ENCODE measurements at places on chromosomes 16 and 17.

DNA sequence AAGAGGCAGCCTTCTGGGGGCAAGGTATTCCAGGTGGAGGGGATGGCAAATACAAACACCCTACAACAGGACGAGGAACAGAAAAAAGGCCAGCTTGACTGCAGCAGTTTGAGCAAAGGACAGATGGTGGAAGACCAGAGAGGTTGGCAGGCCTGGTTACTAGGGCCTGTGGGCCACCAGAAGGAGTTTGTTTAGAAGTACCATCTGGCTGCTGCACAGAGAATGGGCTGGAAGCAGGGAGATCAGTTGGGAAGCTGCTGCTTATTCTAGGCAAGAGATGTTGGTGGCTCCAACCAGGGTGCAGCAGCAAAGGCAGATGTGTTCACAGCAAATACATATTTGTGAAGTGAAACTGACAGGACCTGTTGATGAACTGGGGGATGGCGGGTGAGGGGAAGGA lies 2.9 kb upstream of the YPEL2 start:
- no peak for DNase-seq

GRCh38 chr17:8186787-8187516 lies 3.0 kb downstream of the BORCS6 start:
- DNase-seq: peak; percentile 91

DNA sequence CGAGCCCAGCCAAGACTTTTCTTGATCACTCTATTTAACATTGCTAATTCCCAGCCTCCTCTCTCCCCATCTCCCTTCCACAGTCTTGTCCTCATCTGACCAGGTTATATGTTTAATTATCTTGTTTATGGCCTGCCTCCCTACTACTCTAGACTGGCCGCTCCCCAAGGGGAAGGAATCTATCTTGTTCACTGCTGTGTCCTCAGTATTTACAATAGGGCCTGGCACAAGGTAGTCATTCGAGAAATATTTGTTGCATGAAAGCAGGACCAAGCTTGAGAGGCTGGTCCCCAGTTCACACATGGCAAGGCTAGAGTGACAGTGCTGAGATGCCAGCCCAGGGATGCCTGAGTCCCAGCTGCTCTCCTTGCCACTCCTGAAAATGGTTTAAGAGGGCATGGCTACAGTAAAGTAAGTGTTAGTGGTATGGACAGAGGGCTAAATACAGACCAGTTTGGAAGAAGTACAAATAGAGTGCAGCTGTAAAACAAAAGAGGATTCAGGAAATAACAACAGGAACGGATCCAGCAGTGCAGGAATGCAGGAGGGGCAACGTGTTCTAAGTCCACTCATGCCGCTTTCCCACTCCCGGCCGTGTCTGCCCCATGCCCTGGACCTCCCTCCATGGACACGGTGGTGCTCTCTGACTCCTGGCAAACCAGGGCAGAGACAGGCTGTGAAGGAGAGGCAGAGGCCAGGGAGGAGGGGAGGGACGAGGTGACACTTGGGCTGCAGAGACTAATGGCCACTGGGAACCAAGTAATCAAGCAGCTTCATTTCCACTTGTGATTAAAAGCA lies 65.6 kb downstream of the TOM1L2 start:
- DNase-seq: no peak

- DNase-seq: no peak
Measured at GRCh38 chr17:76593959-76594358, 8.3 kb upstream of the ST6GALNAC2 start.

- DNase-seq: peak; percentile 46
Measured at GRCh38 chr17:47253541-47254402, at the start of gene ITGB3. TSS of gene ITGB3 (plus strand) at chr17:47253827. CDS start at chr17:47253862, 35 bp downstream.

DNA sequence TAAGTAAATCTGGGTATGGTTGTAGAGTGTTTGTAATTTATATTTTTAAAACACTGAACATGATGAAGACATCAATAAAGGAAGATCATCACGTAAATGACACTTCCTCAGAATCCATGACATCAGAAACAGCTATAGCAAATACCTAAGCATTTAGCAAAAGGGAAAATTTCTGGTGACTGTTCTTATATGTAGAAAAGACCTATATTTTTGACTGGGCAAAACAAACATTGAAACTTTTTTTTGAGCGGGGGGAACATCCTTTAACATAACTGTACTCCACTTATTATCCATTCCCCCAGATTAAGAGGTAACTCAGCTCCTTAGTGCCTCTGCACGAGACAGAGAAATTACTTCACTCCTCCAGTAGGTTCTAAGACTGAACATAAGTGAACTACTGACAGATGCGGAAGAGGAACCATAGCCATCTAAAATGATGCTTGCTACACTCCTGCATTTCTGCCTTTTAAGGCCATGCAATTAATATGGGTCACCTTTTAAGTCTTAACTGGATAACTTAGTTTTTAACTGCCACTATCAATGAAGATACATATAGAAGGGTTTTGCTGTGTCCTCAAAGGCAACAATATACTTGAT lies 9.4 kb downstream of the CRYBA1 start:
- no peak for DNase-seq

GRCh38 chr16:11078812-11079459 lies 134.6 kb downstream of the CLEC16A start:
- DNase-seq: no peak

GRCh38 chr17:42536048-42536371 lies at the start of gene NAGLU:
TSS of gene NAGLU (plus strand) at chr17:42536241. CDS start at chr17:42536273, 32 bp downstream.
- peak; percentile 76 for DNase-seq

GRCh38 chr16:68019167-68019680 lies 3.5 kb upstream of the DPEP2NB start:
- no peak for DNase-seq

GRCh38 chr17:77320044-77320440 lies 179.3 kb downstream of the SEC14L1 start:
- no peak for DNase-seq

DNA sequence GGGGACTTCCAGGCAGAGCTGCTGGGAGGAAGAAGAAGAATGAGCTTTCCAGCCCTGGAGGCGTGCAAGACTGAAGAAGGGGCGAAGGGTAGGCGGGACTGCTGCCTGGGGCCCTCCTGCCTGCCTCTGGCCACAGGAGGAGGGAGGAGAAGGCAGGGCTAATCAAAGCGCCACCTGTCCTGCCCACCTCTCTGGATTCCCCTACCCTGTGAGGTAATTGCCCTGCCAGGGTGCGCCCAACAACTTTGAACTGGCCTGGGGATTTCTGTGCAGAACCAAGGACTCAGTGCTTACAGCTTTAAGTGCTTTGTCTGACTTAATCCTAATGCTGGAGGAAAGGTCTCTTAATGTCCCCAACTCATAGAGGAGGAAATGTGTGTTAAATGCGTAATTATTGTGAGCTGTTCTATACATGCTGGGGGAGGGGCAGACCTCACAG lies at the start of gene NOXO1:
Gene NOXO1 (minus strand): TSS at position 72 of the 439 bp plus-strand sequence. CDS start 290 bp downstream, outside the sequence.
- no peak for DNase-seq

GRCh38 chr17:1724869-1725641 lies 551 bp downstream of the WDR81 start:
- DNase-seq: no peak

GRCh38 chr16:17590711-17591654 lies 120.2 kb upstream of the XYLT1 start:
- DNase-seq: peak; percentile 31

- DNase-seq: no peak
Measured at GRCh38 chr16:89815639-89816348, 653 bp downstream of the FANCA start.

GRCh38 chr17:19940722-19941464 lies 36.7 kb downstream of the AKAP10 start:
- no peak for DNase-seq

GRCh38 chr16:89221604-89222003 lies 4.1 kb downstream of the ZNF778 start:
- no peak for DNase-seq

- no peak for DNase-seq
Measured at GRCh38 chr16:29678691-29679267, at the start of gene QPRT. TSS of gene QPRT (plus strand) at chr16:29679180. CDS start at chr16:29679198, 18 bp downstream.

GRCh38 chr17:79463421-79464317 lies 147.2 kb downstream of the RBFOX3 start:
- no peak for DNase-seq

GRCh38 chr16:19940195-19940594 lies 55.5 kb upstream of the GPRC5B start:
- DNase-seq: no peak

DNA sequence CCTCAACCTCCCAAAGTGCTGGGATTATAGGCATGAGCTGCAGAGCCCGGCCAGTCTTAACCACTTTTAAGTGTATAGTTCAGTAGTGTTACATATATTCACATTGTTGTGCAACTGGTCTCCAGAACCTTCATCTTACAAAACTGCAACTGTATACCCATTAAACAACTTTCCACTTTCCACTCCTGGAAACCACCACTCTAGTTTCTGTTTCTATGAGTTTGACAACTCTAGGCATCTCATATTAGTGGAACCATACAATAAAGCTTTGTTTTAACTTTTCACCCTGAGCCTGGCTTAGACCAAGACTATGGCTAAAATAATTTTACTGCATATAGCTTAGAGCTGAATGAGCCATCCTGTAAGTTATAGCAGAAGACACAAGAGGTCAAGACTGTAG lies 108.0 kb upstream of the GOT2 start:
- no peak for DNase-seq

DNA sequence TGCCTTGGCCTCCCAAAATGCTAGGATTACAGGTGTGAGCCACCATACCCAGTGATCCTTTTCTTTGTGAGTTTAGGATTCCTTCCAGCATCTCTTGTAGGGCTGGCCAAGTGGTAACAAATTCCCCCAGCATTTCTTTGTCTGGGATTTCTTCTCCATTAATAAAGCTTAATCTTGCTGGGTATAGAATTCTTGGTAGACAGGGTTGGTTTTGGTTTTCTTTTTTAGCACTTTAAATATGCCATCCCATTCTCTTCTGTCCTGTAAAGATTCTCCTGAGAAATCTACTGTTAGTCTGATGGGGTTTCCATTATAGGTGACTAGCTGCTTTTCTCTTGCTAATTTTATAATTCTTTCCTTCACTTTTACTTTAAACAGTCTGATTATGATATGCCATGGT lies 173.0 kb upstream of the TOM1L1 start:
- no peak for DNase-seq

DNA sequence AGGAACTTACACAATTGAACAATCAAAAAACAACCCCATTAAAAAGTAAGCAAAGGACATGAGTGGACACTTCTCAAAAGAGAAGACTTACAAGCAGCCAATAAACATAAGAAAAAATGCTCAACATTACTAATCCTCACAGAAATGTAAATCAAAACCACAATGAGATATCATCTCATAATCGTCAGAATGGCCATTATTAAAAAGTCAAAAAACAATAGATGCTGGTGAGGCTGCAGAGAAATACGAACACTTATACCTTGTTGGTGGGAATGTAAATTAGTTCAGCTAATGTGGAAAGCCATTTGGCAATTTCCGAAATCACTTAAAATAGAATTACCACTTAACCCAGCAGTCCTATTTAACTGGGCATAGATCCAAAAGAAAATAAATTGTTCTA lies 301.9 kb upstream of the KCNJ16 start:
- no peak for DNase-seq

GRCh38 chr17:48620461-48621139 lies 5.5 kb upstream of the HOXB8 start:
- no peak for DNase-seq

GRCh38 chr17:8534498-8535188 lies 95.9 kb downstream of the MYH10 start:
- no peak for DNase-seq

- no peak for DNase-seq
Measured at GRCh38 chr17:74455025-74455545, 11.3 kb upstream of the CD300A start.

DNA sequence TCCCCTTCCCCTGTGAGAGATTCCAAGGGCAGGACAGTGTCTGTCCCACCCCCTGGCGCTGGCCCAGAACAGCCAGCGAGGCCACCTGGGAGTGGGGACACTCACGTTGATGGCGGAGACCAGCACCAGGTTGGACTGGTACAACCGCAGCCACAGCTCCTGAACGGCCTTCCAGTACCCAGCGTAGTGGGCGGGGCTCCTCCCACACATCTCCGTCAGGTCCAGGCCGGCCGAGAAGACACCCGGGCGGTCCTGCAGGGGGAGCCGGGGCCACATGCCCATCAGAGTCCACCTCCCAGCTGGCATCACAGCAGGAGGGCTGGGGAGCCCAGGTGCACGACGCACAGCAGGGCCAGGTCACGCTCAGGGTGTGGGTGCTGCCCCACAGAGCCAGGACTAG lies 7.1 kb downstream of the ECI1 start:
- DNase-seq: no peak

DNA sequence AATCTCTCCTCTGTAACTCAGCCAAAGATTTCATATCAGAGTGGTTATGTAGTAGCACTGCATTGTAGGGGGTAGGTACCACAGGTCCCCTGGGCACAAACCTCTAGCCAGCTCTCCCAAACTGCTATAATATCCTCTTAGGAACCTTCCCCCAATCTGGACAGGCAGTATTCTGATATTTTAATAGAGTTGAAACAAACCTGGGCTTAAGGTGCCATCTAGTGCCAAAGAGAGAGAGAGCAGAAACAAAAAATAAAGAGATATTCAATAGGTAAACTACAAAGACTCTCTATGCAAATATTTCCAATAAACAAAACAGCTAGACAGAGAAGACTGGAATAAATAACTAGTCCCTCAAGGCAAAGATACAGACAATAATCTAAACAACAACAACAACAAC lies 1070.0 kb downstream of the CDH11 start:
- no peak for DNase-seq

DNA sequence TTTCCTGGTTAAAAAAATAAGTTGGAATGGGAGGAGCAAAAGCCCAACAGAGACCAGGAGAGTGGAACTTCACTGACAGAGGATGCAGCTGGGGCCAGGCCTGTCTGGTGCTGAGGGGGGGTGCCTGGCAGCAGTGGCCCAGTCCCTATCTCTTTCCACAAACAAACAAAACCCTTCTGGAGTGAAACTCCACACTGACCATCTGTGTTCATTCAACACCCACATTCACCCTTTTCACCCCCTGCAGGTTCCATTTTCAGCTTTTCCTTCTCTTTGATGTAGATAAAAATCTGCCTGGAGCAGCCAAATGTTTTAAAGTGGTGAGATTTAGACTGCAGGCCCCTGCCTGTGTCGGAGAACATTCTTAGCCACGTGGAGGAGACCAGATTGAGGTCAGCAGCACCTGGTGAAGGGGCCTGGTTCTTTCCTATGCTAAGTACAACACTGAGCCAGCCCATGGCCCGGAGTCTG lies 161.4 kb upstream of the CDH11 start:
- DNase-seq: no peak

- DNase-seq: peak; percentile 77
Measured at GRCh38 chr17:29760279-29761039, 137.7 kb upstream of the CORO6 start.

- no peak for DNase-seq
Measured at GRCh38 chr17:40606548-40607353, 40.9 kb downstream of the SMARCE1 start.

GRCh38 chr17:9977180-9977575 lies 72.1 kb upstream of the RCVRN start:
- no peak for DNase-seq

DNA sequence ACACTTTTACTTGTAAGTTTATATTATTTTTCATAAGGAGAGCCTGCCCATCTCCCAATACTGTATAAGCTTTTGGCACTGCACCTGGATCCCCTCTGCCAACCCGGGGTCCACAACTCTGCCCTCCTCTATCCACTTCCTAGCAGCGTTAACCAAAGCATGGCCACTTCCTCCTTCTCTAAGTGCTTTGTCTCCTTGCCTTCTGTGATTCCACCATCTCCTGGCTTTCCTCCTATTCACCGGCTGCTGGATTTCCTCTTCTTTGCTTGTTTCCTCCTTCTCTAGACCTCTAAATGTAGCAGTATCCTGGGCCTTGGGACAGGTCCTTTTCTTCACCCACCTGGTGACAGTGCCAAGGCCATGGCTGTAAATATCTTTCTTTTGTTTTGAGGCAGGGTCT lies 20.0 kb upstream of the WFIKKN2 start:
- DNase-seq: no peak

- no peak for DNase-seq
Measured at GRCh38 chr16:55735120-55735781, 79.5 kb downstream of the SLC6A2 start.

- DNase-seq: no peak
Measured at GRCh38 chr17:19610311-19610710, 38.2 kb upstream of the ALDH3A2 start.
